ENCODE measurements at places on chromosomes 7 and 10.

- no peak for DNase-seq
Observed at GRCh38 chr7:130279286-130279685, 12.6 kb downstream of the CPA2 start.

GRCh38 chr10:78292982-78293865 is 259.6 kb downstream of the RPS24 start:
- DNase-seq = no peak

GRCh38 chr7:146206270-146206669 is 89.7 kb downstream of the CNTNAP2 start:
- no peak for DNase-seq

DNA sequence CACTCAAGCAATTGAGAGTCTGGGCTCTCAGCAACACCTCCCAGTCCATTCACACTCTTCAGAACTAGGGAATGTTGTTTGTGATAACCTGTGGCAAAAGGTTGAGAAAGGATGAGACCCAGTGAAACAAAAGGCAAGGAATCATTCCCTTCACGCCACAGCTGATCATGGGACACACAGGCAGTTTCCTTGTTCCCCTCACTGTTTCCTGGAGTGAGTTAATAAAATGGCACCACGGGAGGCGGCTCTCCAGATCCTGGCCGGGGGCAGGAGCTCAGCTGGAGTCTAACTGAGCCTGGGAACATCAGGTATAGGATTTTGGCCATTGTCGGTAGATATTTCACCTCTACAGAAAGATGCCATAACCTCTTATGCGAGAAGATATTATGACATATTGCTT is 107.3 kb upstream of the FAM171A1 start:
- no peak for DNase-seq
